Astrocyte of the spinal cord (primary cell): ENCODE measurements at places on chromosomes 2 and 18.

DNA sequence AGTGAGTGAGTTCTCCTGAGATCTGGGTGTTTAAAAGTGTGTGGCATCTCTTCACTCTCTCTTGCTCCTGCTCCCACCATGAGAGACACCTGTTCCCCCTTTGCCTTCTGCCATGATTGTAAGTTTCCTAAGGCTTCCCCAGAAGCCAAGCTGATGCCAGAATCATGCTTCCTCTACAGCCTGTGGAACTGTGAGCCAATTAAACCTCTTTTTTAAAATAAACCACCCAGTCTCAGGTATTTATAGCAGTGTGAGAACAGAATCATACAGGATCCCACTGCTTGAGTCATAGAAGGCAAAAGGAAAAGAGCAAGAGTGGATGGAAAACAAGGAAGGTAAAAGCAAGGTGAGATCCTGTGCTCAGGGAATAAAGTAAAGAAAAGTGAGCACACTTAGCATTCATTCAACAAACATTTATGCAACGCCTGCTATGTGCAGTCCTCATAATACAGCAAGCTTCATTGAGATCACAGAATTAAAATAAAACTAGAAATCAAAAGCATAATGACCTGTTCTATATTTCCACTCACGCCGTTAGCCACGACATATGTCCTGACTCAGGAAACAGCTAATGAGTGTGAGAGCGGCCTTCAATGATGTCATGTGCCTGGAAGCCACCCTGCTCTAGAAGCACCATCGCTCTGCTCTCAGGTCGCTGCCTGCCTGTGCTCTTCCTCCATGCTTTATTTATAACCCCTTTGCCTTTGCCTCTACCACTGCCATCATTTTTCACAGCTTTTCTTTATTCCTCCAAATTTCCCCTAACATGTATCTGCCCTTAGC, 11.3 kb upstream of the COPS8 start:
- DNase-seq = no peak

- no peak for DNase-seq
These were observed 202.9 kb upstream of the HDAC4 start for GRCh38 chr2:239603411-239604356.

- DNase-seq = no peak
These were observed 15.5 kb downstream of the MAP3K20 start for GRCh38 chr2:173090973-173091660.

- no peak for DNase-seq
These were observed 33.9 kb downstream of the COX7A2L start for GRCh38 chr2:42327125-42327524.

DNA sequence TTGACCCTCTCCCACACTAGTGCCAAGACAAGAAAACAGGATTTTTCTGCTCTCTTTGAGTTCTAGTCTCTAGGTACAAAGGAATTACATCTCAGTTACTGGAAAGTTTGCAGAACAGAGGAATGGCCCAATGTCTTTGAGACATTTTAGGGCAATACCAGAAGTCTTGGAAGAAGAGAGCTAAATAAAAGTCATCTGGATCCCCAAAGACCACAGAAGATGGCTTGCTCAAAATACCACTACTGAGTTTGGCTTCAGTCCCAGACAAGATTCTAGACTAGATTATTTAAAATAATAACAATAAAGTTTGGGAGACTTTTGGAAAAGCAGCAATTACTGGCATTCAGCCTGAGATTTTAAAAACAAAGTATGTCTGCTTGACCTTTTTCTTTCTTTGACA, 61.9 kb upstream of the HK2 start:
- peak; percentile 31 for DNase-seq

DNA sequence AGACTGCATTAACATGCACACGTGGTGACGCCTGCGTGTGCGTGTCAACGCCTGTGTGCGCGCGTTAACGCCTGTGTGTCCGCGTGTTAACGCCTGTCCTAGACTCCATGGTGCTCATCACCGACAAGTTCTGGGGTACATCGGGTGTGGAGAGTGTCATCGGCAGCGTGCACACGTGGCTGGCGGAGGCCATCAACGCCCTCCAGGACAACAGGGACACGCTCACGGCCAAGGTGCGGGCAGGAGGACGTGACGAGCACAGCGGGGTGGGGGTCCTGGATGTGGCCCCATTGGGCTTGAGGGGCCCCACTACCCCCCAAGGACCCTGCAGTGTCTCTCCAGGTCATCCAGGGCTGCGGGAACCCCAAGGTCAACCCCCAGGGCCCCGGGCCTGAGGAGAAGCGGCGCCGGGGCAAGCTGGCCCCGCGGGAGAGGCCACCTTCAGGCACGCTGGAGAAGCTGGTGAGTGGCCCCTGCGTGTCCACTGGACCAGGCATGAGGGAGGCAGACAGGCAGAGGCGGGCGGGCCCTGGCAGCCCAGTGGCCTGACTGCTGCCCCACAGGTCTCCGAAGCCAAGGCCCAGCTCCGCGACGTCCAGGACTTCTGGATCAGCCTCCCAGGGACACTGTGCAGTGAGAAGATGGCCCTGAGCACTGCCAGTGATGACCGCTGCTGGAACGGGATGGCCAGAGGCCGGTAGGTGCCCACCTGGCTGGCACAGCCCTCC, 29.2 kb downstream of the GPC1 start:
- DNase-seq = no peak

DNA sequence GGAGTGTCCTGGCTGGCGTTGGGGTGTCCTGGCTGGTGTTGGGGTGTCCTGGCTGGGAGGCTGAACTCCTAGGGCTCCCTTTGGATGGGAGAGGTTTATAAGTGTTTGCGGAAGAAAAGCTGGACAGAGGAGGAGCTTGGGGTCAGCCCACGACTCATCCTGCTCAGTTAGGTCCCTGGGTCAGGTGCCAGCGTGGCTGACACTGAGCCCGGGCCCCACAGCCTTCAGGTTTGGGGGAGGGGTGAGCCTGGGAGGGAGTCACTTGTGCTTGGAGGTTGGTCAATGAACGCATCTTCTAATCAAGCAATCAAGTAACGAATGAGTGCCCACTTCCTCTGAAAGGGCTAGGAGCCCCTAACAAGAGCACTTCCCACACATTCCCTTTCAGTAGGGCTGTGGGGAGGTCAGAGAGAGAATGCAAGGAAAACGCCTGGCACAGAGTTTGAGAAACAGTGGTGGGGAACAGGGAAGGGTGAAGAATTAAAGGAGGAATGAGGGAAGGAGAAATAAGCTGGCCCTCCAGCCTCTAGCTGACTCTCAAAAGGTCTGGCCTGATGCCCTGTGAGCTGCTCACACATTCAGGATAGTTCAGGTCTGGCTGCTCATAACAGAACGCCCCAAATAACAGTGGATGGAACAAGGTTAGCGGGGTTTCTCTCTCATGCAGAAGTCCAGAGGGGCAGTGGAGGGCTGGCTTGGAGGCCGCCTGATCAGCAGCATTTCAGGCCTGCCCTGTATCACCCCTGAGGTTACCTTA, 670 bp downstream of the KCNIP3 start:
- no peak for DNase-seq

DNA sequence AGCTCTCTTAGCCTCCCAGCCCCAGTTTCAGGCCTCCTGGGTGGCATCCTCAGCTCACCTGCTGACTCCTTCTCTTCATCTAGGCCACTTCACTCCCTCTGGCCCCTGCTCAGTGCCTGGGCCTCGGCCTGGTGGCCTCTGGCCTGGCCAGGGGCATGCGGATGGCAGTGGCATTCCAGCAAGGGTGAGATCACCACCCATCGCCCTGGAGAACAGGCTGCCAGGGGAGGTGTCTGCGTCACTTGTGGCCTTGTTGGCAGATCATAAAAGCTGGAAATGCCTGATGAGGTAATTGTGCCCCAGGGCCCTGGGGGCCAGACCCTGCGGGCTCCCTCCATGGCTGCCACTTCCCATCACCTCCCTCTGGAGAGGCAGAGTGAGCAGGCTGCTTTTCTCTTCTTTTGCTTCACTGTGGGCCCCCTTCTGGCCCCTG, 72.5 kb upstream of the SMAD2 start:
- peak; percentile 82 for DNase-seq

DNA sequence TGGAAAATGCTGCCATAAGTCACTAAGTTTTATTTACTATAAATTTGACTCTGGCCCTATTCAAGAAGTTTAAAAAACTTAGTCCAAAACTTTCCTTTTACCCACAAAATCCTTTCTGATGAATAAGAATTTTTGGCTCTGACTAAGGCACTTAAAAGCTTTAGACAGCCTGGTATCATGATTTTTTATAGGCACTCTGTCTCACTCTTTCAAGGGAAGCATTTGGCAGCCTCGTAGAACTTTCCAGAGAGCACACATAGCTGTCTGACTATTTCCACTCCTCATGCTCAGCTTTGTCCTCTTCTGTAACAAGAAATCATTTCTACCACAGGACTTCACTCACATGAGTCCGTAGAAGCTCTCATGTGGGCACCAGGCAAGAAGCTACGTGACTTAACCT, 32.3 kb upstream of the XDH start:
- DNase-seq = peak; percentile 26

GRCh38 chr2:232586943-232587505, 36.5 kb downstream of the EIF4E2 start:
- no peak for DNase-seq

DNA sequence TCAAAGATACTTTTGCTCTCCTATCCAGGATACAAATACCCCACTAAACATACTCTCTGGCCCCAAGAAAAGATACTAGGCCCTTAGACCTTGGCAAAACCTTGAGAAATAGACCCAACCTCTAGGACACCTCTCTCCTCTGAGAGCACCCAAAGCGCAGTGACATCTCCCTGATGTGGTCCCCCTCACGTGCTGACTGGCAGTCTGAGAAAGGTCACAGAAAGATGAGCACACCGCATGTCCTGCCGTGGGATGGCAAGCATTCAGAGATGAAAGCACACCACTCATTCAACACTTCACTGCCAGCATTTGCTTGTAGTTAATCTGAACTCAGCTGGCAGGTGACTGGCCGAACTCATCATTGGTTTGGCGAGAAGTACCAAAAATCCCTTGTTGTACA, 6.1 kb upstream of the TBC1D8 start:
- DNase-seq = no peak

GRCh38 chr2:16747257-16747656, 81.6 kb upstream of the CYRIA start:
- DNase-seq = no peak

GRCh38 chr18:49738721-49739120, 74.6 kb downstream of the ACAA2 start:
- DNase-seq = no peak

- no peak for DNase-seq
These were observed 19.5 kb upstream of the MRO start for GRCh38 chr18:50839341-50839740.

GRCh38 chr2:44547718-44548117, 186.0 kb downstream of the CAMKMT start:
- DNase-seq = no peak
